ENCODE measurements at places on chromosomes 2 and 18. TPM values are rescaled to one million over a fixed set of nuclear protein-coding genes. Genes with fewer than 3 reads are reported as not detected.
A peak's percentile ranks its signal among the peaks of the same experiment; 100 is the strongest.

DNA sequence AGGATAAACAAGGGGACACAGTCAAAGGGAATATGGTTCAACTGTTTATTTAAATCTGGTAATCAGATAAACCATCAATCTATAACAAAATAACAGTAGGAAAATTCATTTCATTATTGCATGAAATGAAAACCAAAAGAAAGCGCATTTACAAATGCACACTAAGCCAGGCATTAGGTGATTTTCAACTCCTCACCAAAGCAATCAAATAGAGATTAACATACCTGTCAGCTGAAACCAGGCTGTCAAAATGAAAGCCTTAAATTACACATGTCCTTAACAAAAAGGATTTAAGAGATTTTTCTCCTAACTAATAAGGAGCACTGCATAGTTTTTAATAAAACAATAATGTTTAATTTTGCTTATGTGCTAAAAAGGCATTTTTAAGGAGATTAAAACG, 23.0 kb downstream of the STK39 start:
- DNase-seq: no peak

GRCh38 chr2:44706681-44707553, 234.6 kb upstream of the SIX3 start:
- DNase-seq: no peak

Gene EML6
- 0.63 TPM for total RNA-seq

- DNase-seq: peak; percentile 49
These were observed 27.6 kb upstream of the STAT1 start for GRCh38 chr2:191041418-191042161.

DNA sequence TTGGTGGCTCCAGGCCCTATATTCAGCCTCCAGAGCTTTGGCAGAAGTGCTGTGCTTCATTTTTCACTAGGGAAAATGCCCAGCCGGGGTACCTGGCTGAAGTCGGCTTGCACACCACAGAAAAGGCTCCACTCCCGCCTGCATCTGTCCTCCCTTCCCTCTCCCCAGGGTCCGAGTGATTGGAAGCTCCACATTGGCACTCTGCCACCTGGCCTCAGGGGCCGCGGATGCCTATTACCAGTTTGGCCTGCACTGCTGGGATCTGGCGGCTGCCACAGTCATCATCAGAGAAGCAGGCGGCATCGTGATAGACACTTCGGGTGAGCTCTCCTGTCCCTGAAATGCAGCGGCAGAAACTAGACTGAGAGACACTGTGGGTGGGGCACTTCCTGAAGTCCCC, 47.4 kb downstream of the IMPA2 start:
- no peak for DNase-seq

Gene PSMA8
- not detected for total RNA-seq

Gene TSPYL6
- not detected for total RNA-seq

GRCh38 chr2:113818382-113818951, 62.0 kb upstream of the SLC35F5 start:
- peak; percentile 99 for DNase-seq

Gene TIMM21
- 27.6 TPM for total RNA-seq

Gene PIEZO2
- 1.1 TPM for total RNA-seq

Gene FOSL2
- total RNA-seq: 83.5 TPM

Gene ARHGEF4
- 12.0 TPM for total RNA-seq

DNA sequence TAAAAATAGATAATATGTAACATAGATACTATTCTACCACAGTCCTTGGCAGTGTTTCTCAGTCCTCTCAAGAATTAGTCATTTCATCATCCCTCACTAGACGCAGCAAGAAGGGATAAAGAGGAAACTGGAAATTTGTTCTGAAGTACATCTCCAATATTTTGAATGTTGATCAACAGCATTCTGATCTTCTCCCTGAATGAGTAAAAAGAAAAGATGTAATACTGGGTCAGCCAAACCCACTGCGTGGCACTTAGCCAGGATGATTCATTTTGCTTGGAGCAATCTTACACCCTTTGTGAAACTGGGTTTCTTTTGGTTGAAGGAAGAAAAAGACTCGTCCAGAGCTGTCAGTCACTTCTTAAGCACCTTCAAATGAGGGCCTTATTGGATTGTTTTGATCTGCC, 54.1 kb downstream of the TAF1B start:
- peak; percentile 89 for DNase-seq
